ENCODE measurements at places on chromosomes 5 and 9.

DNA sequence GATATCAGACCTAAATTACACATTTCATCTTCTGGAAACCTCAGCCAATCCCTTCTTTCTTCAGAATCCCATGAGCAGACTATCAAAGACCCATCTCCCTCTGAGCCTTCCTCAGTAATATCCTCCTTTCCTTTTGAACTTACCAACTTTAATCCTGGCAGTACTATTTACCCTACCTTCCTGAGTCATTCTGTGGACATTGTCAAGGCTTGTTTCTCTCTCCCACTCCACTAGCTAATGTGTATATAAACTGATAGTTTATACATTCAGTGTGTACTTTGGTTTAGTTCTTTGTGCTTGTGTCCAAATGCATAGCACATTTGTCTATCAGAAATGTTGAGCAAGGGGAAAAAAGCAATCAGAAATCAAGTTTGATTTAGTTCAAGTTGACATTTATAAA is 568.3 kb downstream of the CSNK1G3 start:
- ATAC-seq, result no peak

GRCh38 chr5:132007399-132008162 is 3.9 kb downstream of the ACSL6 start:
- peak; percentile 70 for ATAC-seq

- ATAC-seq, result no peak
Observed at GRCh38 chr5:99019812-99020697, 91.2 kb upstream of the CHD1 start.

- no peak for ATAC-seq
Observed at GRCh38 chr9:33120620-33121019, 44.1 kb upstream of the SMU1 start.

DNA sequence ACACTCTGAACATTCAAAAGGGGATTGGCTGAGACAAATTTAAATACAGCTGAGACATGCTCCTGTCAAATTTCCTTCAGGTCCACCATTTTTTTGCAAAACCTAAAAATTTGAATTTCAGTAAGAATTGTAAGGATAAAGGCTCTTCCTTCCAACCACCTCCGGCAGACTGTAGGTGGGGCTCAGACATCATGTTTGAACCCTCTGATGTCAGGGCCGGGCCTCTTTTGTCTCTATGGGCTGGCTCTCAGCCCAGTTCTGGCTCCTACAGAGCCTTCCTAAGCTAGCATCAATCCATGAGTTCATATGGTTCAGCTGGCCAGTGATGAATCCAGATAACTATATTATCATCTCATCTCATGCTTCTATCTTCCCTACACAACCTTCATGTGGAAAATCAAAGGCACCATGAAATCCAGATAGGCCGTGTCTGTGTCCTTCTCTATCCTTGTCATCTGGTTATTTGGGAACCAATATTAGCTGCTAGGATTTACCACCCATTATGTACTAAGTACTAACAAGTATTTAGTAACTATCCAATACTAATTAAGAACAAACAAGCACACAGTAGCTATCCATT is 44.2 kb downstream of the NIPSNAP3B start:
- no peak for ATAC-seq

DNA sequence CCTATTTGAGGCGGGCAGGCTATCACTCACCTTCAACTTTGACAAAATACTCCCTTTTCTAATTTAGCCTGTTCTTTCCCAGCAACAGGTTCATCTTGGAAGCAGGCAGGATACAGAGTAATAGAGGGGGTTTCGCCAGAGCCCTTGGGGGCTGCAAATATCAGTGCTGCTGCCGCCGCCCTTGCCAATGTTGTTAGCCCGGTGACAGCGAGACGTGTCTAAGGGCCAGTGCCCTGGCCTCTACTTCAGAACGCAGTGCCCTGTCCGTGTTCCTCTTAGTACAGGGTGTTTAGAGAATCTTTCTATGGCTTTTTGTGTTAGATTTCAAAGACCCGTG is 703 bp downstream of the FAM120AOS start:
- ATAC-seq, result no peak

DNA sequence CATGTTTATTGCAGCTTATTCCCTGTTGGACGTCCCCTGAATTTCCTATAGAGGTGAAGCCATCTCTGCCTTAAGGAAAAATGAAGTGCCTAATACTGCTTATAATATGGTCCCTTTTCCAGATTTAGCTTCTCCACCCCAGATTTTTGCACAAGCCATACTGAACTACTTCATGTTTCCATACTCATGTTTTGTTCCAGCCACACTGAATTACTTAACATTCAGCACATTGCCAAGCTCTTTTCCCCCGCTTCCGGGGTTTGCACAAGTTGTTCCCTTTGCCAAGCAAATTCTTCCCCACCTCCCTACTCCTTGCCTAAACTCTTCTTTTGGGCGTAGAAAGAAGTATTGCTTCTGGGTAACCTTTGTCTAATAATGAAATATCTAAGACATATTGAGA is 1.7 kb upstream of the CNTRL start:
- no peak for ATAC-seq

DNA sequence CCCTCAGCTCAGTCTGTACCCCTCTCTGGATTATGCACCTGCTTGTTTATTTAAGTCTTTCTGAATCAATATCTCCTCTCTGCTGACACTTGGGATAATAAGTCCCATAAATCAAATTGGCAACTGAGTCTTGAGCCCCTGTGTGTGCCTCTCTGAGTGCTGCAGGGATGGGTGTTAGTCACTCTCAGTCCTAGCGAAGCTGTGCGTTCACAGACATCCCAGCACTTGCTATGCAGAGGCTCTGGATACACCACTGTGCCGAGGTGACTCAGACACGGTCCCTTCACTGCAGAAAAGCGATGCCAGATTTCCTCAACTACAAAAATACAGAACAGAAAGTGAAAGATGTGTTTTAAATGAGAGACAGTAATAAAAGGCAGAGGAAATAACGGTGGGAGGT is 4.1 kb upstream of the KCNMB1 start:
- ATAC-seq, result peak; percentile 93

DNA sequence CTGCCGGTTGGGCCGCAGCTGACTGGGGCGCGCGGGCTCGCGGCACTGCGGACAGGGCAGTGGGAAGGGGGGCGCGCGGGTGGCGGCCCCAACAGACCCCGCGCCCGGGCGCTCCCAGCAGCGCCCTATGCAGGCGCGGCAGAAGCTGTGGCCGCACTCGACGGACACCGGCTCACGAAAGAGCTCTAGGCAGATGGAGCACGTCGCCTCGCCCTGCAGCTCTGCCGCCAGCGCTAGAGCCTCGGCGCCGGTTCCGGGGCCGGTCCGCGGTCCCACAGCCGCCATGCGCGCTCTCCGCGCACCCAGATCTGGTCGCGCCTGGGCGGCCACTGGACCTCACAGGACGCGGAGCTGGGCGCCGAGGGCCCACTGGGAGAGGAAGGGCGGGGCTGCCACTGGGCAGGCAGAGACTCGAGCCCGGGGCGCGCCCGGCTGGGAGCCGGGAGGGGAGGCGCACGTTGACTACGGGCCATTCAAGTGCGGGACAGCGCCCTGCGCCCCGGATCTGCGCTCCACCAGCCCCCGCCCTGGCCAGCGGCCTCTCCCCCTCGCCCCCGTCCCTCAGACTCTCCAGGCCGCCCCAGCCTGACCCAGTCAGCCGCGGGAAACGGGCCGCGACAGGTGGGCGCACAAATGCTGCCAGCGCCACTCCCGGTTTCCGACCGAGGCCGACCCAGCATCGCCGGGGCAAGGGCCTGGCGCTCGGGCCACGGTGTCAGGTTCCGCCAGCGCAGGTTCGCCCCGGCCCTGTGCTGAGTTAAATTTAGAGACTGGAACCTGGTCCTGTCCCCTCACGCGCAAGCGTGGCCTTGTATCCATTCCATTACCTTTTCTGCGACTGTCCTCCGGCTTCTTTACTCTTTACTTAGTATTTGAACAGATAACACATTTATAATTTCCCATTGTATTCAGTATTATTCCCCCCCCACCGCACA is at the start of gene TRIM7:
Gene TRIM7 (minus strand): TSS at position 371 of the 935 bp plus-strand sequence. CDS start 86 bp downstream, at position 285.
- no peak for ATAC-seq

GRCh38 chr5:74418709-74419108 is 221.8 kb downstream of the ENC1 start:
- no peak for ATAC-seq
